H4 (cell line): ENCODE measurements at places on chromosomes 6 and 20. TPM values are rescaled to one million over a fixed set of nuclear protein-coding genes. Genes with fewer than 3 reads are reported as not detected.

The CTAGE9 gene
- total RNA-seq, result not detected in 2 replicates

The PAK5 gene
- total RNA-seq, result 0.21 and 0.39 TPM in 2 replicates

The ECI2 gene
- total RNA-seq, result 95.9 and 111 TPM in 2 replicates

The GPSM3 gene
- total RNA-seq, result 3.2 and 3.9 TPM in 2 replicates

The BMP6 gene
- 2.1 and 2.8 TPM in 2 replicates for total RNA-seq

The TMEM170B gene
- 0.95 and 1.3 TPM in 2 replicates for total RNA-seq

The SRSF12 gene
- not detected in 2 replicates for total RNA-seq

The ZBTB12 gene
- 0.62 and 0.70 TPM in 2 replicates for total RNA-seq

The PNPLA1 gene
- total RNA-seq, result not detected in 2 replicates

The GSTA1 gene
- not detected in 2 replicates for total RNA-seq

The PTCRA gene
- total RNA-seq, result not detected in 2 replicates

The PTK7 gene
- total RNA-seq, result 46.0 and 57.7 TPM in 2 replicates

The LY86 gene
- not detected in 2 replicates for total RNA-seq

The DEFB118 gene
- not detected in 2 replicates for total RNA-seq

GRCh38 chr6:48101290-48101689 is 9.7 kb downstream of the PTCHD4 start:
- DNase-seq, result no peak

- no peak for DNase-seq
Observed at GRCh38 chr20:39253051-39253755, 291.1 kb downstream of the DHX35 start.

DNA sequence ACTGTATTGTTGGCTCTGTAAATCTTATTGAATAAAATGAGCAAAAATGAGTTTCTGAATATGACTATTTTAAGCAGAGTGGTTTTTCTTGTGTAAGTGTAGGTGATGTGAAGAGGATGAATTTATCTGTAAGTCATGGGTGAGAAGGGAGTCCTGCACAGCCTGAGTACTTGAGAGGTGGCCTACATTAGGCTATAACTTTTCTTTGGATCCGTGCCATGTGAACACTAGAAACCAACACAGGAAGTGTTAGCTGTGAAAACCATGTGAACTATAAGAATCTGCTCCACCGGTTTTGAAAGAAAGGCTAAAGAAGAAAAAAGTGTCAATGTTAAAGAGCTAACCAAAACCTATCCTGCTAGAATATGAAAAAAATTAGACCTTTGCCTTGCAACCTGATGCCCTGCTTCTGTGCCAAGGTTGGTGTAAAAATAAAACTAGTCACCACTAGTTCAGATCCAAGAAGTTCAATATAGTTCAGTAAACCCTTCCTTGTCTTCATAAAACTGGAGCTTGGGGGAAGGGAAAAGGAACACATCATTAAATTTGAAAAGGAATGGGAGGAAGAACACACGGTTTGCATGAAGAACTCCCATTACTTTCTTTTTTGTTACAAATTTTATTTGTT is 21.3 kb downstream of the PLCB1 start:
- DNase-seq, result no peak

DNA sequence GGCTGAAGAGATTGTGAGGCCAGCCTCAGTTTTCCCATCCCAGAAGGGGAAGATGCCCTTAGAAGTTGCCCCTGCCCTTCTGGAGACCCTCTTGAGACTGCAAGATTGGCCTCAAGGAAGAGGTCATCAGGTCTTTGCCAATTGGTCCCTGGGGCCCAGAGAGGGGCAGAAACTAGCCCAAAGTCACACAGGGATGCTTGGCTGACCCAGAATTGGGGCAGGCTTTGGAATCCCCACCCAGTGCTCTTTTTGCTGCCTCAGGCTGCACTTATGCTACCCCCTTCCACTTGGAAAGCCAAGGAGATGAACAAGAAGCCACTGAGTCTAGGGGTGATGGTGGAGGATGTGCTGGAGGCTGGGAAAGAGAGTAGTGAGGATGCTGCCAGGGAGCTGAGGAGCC is 24.9 kb upstream of the FKBP1A start:
- DNase-seq, result no peak

DNA sequence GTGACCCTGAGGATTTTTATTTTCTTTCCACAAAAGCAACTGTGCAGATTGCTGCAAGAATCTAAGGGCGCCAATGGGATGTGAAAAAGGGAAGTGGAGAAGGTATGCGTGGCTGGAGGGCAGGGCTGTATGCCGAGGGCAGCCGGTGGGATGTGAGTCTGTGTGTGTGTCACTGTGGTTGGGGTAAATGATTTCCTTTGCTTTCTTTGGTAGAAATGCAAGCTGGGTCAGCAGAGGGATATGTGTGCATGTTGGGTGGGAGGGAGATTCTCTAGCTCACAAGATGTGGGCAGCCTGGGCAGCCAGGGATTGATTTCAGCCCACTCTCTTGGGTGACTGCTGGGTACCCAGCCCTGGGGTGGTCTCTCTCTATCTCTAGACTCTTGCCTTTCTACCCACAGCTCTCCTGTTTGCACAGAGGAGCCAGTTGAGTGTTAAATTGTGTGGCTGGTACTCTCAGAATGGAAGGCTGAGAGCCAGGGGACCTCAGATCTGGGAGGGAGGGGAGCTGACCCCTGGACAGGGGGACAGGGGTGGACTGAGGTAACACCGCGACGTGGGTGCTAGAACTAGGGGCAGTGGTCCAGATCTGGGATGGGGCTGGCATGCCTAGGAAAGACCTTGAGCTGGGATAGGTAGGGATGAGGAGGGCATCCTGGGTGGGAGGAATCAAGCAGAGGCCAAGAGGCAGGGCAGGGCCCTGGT is 136.8 kb upstream of the RNF24 start:
- DNase-seq, result no peak

GRCh38 chr20:23970049-23970448 is 18.5 kb downstream of the GGTLC1 start:
- no peak for DNase-seq

DNA sequence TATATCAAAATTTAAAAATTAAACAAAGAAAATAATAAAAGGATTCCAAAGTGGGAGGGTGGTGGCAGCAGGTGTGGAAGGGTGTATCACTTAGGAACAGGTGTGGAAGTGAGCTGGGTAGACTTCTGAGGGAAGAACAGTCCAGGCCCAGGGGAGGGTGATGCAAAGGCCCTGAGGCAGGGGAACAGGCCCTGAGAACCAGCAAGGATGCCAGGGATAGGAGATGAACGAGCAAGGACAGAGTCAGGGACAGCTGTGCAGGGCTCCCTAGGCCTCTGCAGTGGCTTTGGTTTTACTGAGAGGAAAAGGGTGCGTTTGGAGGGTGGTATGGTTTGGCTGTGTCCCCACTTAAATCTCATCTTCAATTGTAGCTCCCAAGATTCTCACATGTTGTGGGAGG is 9.4 kb upstream of the RAET1E start:
- no peak for DNase-seq

GRCh38 chr6:40338306-40338705 is 248.9 kb downstream of the LRFN2 start:
- no peak for DNase-seq

GRCh38 chr6:20976391-20976918 is 442.2 kb downstream of the CDKAL1 start:
- no peak for DNase-seq

- no peak for DNase-seq
Observed at GRCh38 chr20:5001174-5002076, at the start of gene SLC23A2. SLC23A2 (minus strand) TSS chr20:5001510; CDS start chr20:4932562, 68,948 bp downstream.

GRCh38 chr6:158219228-158219627 is 51.1 kb downstream of the GTF2H5 start:
- peak; percentile 79 for DNase-seq

DNA sequence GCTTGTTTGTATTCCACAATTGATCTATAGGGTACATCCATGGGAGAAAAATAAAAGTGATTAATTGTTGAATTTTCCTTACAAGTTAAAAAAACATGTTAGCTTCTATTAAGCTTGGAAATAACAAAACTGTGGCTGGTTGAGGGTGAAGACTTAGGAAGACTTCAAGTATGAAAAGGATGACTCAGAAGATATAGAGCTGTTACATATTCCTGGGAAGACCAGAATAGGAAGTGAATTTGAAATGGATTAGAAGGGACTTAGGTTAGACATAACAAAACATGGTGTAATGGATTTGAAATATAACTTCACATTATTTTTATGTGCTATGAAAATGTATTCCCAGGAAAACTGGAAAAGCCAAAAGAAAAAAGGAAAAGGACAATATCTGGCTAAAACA is 732.2 kb downstream of the HDGFL1 start:
- no peak for DNase-seq

- DNase-seq, result no peak
Observed at GRCh38 chr6:33213166-33213988, 5.1 kb downstream of the RING1 start.

DNA sequence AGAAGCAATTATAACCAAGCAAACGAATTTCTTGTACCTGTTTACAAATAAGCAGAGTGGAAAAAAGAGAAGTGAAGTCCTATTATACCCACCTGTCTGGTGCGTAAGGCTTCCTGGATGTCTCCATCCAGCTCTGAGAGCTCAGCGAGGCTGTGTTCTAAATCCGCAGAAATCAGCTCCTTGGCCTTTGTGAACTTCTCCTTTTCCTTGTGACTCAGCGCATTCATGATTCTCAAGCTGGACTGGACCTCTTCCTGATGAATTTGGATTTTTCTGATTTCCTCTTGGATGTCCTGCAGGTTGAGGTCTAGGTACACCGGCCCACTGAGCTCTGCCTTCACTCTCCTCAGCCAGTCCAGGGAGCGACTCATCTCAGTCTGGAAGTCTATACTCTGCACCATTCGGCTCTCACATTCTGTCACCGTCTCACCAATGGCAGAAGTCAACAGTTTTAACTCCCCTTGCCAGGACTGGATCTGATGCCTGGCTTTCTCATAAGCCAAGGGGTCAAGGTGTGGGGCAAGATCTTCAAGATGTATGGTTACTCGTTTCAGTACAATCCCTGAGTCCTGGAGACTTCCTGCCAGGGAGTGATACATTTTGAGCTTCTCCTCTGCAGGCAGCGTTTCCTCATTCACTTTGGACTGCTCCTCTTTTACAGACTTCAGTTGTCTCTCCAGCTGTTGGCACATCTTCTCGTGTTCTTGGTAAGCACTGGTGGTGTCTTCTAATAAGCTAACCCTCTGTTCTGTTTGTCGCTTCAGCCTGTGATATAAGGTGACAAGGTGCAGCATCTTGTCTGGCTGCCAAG is 307.3 kb downstream of the SYNE1 start:
- no peak for DNase-seq
